ENCODE measurements at places on chromosomes 11 and 22.

DNA sequence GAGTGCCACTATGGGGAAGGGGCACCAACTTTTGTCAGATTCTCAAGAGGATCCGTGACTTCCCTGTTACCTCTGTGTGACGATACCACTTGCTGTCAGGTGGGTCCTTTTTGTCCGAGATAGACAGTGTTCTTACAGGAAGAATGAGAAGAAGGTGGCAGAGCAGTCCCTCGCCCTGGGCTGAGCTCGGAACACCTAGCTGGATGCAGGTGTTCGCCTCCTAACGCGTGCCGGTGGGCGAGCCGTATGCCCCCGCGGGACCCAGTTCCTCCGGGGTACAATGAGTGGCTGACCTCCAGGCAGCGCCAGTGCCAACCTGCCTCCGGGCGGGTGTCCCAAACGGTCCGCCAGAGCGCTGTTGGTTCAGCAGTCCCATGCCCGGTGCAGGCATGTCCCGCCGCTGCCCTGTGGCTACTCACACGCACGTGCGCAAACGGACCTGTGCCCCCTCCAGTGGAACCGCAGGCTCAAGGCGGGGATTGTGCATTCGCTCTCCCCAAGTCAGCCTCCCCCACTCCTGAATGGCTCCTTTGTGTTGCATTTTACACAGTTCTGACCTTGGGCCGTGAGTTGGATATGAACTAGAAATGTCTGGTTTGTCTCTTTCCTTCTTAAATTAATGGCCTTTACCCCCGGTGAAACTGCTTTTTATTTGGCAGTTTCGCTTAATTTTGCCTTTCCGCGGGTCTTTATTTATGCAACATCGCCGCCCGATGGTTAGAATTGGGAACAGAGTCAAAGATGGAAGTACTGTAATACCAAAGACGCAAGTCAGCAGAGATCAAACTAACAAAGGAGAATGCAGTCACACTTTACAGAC lies 1.1 kb upstream of the ABTB2 start:
- DNase-seq: peak; percentile 67

- no peak for DNase-seq
These were observed 43.7 kb downstream of the MICAL3 start for GRCh38 chr22:17980638-17981051.

DNA sequence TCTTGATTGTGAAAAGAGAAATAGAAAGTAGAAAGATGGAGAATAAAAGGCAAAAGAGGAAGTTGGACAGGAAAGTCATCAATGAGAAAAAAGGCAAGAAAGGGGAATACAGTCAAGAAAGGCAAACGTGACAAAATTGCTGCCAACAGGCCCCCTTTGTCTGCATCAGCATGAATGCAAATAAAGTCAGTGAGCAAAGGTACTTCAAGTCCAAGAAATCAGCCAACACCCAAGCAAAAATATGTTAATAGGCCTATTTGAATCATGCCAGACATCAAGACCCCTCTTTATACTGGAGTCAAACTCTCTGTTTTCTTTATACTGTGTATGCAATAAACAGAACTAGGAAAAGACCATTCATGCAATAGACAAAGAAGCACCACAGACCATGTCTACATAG lies 34.3 kb downstream of the GUCY1A2 start:
- DNase-seq: no peak

- DNase-seq: no peak
These were observed 24.7 kb downstream of the GGTLC2 start for GRCh38 chr22:22669093-22669492.

DNA sequence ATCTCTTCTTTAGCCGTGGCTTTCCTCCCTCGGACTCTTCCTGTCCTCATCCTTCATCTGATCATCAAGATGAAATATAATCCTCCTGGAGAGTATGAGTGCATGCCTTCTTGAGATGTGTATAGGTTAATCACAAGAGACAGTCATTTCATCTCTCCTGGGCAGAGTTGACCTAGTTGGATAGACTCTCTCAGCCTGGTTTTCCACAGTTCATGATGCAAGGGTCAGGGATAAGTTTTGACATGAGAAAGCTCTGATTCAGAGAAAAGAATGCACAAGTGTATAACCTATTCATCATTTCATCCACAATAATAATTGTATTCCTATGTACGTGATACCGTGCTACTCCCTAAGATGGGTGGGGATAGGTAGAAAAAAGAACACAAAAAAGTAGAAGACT lies 33.2 kb upstream of the CCDC90B start:
- DNase-seq: no peak

DNA sequence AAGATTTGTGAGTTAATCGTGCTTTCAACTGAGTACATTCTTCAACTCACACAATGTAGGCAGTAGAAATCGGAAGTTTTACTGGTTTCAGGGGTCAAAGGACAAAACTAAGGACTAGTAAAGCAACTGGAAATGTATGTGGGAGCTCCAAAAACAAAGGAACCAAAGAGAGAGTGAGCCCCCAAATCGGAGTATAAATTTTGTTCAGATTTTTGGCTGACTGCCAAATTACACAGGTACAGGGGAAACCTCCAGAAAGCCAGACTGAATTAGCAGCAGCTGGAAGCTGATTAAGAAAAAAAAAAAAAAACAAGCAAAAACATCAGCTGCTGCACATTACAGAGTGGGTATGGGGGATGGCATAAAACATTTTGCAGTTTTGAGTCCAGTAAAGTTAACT lies 75.2 kb upstream of the GNAZ start:
- no peak for DNase-seq

- no peak for DNase-seq
These were observed 365 bp downstream of the MGAT3 start for GRCh38 chr22:39457198-39457555.

GRCh38 chr22:25848954-25849353 lies 107.0 kb downstream of the MYO18B start:
- DNase-seq: no peak

DNA sequence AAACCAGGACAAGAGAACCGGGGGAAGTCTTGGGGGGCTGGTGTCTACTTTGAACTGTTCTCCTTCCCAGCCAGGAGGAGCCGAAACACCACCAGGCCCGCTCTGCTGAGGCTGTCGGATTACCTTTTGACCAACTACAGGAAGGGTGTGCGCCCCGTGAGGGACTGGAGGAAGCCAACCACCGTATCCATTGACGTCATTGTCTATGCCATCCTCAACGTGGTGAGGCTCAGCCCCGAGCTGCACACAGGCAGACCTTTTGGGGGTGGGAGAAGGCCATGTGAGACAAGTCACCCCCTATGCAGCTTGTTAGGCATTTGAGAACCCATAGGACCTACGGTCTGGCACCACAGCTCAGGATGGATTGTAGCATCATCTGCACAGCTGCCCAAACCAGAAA lies 2.8 kb downstream of the HTR3A start:
- no peak for DNase-seq

- no peak for DNase-seq
These were observed 2.7 kb upstream of the RGL4 start for GRCh38 chr22:23688121-23688520.

GRCh38 chr11:64556721-64557250 lies 34.2 kb upstream of the SLC22A12 start:
- no peak for DNase-seq

DNA sequence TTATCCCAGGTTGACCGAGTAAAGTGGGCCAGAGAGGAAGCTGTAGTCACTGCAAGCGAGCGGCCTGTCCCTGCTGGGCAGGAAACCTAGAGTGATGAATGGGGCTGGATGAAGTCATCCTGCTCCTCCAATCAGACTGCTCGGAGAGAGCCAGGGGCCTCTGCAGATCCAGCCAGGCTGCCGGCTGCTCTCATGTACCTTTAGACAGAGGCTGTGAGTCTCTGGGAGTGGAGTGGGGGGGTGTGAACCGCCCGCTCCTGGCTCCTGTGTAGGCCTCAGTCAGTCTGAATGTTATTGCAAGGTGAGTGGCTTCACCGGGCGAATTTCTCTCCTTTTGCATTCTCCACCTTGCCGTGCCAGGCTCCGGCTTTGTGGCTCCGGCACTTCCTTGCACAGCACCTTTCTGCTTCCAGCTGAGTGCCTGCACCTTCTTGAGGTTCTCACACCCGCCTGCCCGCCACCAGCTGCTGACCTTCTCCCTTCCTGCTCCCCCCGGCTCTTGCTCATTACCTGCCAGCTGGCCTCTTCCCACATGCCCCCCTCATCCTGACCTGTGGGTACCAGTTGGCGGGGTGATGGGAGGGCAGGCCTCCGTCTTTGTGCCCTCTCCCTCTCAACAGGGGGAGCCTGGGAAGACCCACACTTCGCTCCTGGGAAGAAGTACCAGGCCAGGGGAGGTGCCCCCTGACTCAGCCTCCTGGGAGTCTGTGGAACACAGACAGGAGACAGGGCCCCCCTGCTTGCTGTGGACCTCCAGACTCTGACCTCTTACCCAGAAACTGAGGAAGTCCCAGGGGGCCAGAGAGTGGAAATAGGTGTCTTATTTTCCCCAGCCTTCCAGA lies 79.9 kb downstream of the GRAMD1B start:
- DNase-seq: peak; percentile 46

- DNase-seq: peak; percentile 76
These were observed 21.2 kb downstream of the UPB1 start for GRCh38 chr22:24516301-24516737.

DNA sequence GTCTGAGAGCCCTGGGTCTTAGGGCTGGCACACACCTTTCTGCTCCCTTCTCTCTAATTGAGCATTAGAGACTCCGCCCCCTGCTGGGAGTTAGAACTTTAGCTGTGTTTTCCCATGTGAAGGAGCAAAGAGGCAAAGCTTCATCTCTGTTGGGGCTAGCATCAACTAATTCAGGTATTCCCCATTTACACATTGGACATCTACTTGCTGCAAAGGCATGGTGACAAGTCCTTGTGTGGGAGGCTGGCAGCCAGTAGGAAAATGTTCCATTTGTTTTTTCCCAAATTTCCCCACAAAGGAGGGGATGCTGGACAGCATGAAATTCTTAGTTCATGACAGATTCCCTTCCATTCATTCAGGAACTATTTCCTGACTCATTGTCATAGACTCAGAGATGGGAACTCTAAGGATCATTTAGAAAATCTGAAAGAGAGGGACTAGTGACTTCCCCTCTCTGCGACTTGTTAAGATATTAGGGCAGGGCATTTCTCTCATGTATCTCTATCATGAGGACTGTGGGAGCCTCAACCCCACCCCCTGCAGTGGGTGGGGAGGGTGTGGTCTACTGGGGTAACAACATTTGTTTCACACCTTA lies 3.6 kb downstream of the CD44 start:
- no peak for DNase-seq

- DNase-seq: no peak
These were observed 27.1 kb downstream of the HPS5 start for GRCh38 chr11:18294862-18295261.

DNA sequence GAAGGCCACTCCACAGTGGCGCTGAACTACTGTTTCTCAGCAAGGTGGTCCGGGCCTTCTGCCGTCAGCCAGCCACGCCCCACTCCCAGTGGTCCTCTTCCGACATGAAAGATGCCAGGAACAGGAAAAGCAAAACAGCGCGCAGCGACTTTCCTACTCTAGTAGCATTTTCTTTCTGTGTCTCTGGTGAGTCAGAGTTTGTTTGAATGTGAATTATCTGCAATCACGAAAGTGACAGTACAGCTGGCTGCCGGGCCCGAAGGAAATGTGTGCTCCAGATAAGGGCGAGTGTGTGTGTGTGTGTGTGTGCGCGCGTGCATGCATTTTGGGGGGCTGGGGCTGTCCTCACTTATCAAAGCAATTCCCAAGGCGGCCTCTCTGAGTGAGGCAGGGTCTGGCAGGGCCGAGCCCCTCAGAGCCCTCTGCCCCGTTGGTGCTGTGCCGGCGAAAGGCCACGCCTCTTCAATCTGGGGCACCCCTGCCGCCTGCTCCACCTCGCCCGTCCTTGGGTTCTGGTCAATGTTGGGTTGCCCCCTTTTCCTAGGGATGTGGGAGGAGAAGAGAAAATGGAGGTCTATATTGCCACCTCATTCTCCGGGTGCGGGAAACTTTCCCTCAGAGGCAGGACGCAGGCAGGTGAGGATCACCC lies 288.5 kb downstream of the KIRREL3 start:
- peak; percentile 29 for DNase-seq

GRCh38 chr22:38218661-38219622 lies 17.1 kb downstream of the MAFF start:
- DNase-seq: peak; percentile 76

- DNase-seq: no peak
These were observed 58.4 kb upstream of the PSMA1 start for GRCh38 chr11:14578541-14578956.

DNA sequence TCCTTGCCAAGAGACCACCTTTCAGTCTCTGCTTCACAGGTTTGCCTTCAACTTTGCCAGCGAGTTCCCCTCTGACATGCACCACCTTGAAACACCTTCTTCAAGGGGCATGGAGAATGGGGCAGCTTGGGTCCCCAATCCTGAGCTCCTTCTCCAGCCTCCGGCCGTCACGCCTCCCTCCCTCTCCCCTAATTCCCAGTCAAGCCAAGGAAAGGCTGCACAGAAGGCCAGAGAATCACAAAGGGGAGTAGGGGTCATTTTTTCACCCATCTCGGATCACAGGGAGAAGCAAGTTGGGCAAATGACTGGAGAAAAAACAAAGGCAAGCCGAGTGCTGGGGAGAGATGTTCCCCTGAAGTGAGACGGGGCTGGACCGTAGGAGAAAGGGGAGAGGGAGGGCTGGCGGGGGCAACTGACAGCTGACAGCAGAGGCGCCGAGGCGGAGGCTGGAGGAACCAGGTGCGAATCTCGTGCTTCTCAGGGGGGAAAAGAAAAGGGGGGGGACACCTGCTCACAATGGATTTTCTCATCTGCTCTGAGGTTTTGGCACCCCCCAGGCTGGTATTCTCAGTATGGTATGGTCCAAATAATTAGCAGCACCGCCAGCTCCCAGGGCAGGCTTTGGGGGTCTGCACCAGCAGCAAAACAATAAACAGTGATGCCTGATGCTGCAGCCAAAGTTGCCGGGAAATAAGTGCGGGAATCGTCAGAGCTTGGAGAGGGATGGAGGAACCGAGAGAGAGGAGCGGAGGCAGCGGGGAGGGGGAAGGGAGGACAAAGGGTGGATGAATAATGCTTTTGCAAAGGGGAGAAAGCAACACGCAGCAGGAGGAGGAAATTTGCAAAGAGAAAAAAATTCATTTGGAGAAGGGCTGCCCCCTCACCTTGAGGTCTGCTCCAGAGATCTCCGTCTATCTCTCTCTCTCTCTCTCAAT lies 644 bp downstream of the YPEL4 start:
- no peak for DNase-seq

- DNase-seq: no peak
These were observed 7.8 kb upstream of the NLRP10 start for GRCh38 chr11:7973011-7973410.

- no peak for DNase-seq
These were observed 2.3 kb downstream of the RASL10A start for GRCh38 chr22:29313126-29313575.

GRCh38 chr11:12897390-12897789 lies 111.7 kb upstream of the RASSF10 start:
- no peak for DNase-seq
